ENCODE measurements at places on chromosomes 6 and 20. TPM values are rescaled to one million over a fixed set of nuclear protein-coding genes. Genes with fewer than 3 reads are reported as not detected.

Gene TSBP1
- total RNA-seq: not detected

Gene TEAD3
- 0.16 TPM for total RNA-seq

Gene RIPOR2
- total RNA-seq: 53.4 TPM

Gene ADGRB3
- total RNA-seq: 0.33 TPM

Gene SASH1
- 0.03 TPM for total RNA-seq

Gene SERINC3
- 64.6 TPM for total RNA-seq

Gene ID1
- total RNA-seq: not detected

Gene RAB44
- total RNA-seq: not detected
